ENCODE measurements at places on chromosomes 4 and X.
A peak's percentile ranks its signal among the peaks of the same experiment; 100 is the strongest.

GRCh38 chr4:67934628-67935027, 28.7 kb downstream of the TMPRSS11A start:
- DNase-seq: peak; percentile 56

GRCh38 chr4:2482693-2483092, 13.8 kb downstream of the RNF4 start:
- peak; percentile 4 for DNase-seq

- no peak for DNase-seq
These were observed 805 bp downstream of the GATB start for GRCh38 chr4:151760002-151760401.

- DNase-seq: no peak
These were observed 75.8 kb downstream of the TSPAN7 start for GRCh38 chrX:38636949-38637819.

DNA sequence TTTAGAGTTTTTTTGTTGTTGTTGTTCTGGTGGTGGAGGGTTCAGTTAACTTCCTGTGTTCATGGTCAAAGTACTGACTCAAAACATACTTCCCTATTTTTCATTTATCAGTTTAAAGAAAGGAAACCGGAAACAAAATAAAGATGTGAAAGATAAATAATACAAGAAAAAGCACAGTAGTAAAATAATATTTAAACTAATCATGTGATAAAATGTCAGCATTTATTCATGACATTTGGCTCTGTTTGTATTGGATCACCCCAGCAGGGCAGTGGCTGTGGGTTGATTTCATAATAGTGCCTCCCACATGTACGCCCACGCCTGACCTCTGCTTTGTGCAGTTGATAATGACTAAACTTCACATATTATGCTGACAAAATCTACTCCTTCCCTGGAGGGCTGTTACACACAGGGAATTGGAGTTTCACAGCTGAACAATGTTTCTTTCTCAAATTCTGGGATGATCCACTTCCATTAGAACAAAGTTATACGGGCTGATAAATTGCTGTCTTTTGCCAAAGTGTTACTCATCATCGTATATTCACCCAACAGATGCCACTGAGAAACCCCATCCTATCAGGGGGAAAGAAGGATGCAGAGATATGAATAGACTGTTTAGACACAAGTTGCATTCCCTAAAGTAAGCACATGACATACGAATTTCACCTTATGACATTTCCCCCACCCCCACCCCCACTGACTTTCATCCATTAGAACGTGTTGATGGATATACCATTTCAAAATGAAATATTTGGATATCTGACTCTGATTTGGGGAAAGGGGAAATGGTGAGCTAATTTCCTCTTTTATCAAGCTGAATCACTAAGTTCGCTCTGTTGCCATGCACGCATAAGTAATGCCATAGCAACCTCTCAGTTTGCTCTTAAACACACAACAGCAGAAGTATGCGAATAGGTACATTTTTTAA, 48.3 kb downstream of the AMELX start:
- no peak for DNase-seq

DNA sequence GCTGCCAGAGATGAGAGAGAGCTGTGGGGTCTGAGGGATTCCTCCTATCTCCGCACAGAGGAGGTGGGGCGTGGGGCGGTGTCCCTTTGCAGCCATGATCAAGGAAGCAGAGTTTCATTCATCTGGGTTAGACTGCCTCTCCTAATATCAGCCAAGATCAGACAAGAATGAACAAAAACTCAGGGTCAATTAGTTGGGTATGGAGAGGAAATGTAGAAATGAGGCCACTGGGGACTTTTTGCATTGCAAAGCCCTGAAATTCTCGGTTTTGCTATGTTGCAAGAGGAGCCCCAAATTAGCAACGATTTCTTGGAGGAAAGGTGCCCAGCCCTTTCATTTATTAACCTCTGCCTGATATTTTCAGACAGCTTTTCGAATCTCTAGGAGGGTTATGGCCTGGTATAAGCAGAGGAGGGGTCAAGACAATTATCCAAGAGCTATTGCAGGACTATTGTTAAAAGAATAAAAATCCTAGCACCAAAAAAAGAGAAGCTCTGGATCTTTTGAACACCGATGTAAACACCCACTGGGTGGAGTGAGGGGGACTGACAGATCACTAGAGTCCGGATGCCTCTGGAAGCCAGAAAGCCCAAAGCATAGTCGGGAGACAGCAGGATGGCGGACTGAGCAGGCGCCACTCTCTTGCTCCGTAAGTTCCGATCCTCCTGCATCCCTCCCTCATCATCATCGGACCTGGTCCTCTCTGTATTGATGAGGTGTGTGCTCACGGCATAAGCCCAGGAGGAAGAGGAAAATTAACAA, 34.4 kb upstream of the ACSL1 start:
- DNase-seq: no peak

GRCh38 chr4:6944301-6945051, 34.9 kb downstream of the TBC1D14 start:
- DNase-seq: no peak

DNA sequence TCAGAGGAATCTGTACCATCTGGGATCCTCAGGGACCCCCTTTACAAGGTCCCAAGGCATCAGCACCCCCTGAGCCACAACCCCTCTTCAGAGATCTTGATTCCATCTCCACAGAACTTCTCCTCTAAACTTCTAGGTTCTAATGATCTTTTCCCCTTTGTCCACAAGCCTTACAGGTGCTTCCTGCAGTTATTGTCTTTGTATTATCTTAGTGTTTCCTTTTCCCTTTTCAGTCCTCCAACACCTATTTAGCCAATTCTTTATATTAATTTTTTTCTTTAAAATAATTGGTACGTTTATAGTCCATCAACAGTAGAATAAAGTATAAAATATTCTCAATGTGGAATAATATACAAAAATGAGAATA, 35.2 kb upstream of the FAM241A start:
- no peak for DNase-seq

DNA sequence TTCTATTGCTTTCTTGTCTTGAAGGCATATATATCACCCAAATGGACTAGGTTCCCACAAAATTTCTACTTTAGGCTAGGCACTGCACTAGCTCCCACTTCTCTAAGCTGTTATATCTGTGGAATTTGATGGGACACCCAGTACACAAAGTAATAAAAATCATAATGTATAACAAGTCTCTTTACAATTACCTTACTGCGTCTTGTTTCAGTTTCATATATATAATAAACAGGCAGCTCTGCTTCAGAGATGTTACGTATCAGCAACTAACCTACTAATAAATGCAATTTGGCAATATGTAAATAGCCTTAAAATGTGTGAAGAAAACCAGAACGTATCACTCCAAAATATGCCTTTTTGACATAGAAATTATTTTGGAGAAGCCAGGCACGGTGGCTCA, 42.0 kb upstream of the UGDH start:
- no peak for DNase-seq

- DNase-seq: no peak
These were observed 146.5 kb upstream of the PLAC1 start for GRCh38 chrX:134804779-134805178.

DNA sequence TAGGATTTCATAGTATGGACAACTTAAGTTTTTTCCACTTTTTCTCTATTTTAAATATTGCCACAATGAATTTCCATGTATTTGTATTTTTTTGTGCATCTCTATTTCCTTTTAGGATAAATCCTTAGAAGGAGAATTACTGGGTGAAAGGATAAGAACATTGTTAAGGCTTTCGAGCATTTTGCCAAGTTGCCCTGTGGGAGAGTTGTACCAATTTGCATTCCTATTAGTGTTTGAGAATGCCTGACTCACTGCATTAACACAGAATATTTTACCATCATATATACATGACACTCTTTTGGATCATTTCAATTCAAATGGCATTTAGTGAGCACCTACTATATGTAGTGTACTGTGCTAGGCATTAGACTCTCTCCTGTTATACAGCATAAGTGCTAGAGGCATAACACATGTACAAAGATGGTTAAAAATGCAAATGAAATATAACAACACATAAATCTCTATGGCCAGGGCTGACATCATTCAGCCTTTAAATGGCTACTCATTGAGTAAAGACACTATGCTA, 57.0 kb downstream of the PLAC1 start:
- DNase-seq: no peak

DNA sequence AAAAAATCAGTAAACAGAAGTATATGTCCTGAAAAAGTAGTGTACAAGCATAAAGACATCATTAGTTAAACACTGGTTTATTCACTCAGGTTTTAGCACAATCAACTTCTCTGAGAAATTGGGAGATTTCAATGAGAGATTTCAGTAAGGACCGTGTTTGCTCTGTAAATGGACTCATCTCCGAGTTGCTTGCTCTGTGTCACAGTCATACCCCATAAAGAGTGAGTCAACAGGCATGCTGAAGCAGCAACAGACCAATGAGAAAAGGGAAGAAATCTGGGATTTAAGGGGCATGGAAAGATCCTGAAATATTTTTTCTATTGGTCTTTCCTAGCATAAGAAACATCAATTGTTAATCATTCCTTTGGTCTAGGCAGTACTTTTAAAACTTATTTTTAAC, 4.7 kb downstream of the GLUD2 start:
- DNase-seq: no peak

GRCh38 chrX:38102240-38102639, 95.9 kb downstream of the SYTL5 start:
- no peak for DNase-seq

DNA sequence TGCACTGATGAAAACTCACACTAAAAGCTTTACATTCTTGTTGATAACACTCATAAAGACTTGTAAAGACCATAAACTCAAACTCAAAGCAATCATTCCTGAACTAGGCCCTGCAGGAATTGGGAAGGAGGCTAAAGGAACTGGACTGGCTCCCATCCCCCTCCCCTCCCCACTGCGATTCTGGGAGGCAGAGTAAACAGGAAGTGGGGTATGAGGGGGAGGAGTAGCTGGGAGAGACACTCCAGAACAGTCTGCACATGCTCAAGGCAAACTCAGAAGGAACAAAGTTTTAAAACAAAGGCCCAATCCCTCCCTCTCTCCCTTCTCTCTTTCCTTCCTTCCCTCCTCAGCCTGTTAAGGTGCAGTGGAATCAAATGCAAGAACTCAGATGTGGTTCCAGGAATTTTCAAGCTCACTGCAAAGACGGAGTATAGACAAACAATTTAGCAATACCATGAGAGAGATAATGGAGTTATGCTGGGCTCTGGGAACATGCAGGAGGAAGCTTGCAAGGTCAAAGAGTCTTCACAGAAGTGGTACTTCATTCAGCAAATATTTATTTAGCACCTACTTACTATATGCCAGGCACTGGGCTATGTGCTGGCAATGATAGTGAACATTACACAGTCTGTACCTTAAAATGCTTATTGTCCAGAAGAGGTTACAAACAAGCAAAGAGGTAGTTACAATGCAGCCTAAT, 15.9 kb downstream of the MID1IP1 start:
- peak; percentile 19 for DNase-seq

- DNase-seq: no peak
These were observed 7.4 kb downstream of the CFAP97 start for GRCh38 chr4:185196437-185196836.

DNA sequence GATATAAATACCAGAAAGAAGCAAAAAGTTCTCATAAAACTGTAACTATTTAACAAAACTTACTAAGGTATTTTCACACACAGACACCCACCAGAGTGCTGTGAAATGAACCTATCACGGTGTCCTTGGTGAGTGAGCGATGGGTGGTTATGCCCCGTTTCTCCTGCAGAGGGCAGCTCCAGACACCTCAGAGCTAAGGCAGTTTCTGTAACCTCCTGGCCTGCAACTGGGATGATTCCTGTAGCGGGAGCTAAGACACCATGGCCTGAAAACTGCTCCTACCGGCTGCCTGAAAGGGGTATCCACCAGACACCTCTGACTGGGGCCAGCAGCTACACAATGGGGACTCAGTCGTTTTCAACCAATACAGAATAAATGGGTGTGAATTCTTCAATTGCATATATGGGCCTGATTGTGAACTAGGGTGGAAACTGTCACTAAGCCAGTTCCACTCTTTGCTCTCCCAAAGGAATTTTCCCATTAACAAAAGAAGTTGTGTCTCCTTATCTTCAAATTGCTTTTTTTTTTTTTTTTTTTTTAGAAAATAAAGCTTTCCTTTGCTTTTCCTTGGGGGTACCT, 2375.8 kb upstream of the TENM3 start:
- DNase-seq: peak; percentile 21

- no peak for DNase-seq
These were observed 276.7 kb downstream of the GBA3 start for GRCh38 chr4:22969287-22969896.

DNA sequence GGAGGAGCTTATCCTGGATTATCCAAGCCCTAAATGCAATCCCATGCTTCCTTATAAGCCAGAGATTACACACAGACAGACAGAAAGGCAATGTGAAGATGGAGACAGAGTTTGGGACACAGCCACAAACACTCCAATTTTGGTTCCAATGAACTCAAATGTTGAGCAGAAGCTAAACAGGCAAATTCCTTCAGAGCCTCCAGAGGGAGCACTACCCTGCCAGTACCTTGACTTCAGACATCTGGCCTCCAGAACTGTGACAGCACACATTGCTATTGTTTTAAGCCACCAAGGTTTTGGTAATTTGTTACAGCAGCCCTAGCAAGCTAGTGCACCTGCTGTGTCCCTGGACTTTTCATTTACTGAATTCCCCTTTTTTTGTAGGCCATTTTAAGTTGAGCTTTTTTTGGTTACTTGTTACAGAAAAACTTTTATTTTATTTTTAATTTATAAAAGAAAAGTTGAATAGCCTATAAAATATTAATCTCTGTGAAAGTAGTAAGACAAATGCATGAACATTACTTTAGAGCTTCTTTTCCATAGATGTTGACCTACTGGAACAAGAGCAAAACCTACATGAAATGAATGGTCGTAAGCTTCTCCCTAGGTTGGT, 33.4 kb upstream of the SRD5A3 start:
- DNase-seq: peak; percentile 18

- no peak for DNase-seq
These were observed 67.0 kb downstream of the SLC4A4 start for GRCh38 chr4:71405791-71406190.

DNA sequence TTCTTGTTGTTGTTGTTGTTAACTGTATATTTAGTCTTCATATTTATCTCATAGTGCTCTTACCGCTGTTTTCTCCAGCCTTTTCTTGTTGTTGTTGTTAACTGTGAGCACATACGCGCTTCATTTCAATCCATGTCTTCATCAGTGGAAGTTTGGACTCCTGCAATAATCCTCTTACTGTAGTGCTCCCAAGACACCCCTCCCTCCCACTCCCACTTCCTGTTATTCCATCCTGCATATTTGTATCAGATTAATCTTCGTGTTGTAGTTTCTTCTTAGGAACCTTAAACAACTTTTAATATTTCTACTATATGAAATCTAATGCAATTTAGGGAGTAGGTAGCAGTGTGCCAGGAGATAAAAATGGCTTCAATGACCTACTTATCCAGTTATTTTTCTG, 674.8 kb downstream of the RAPGEF2 start:
- no peak for DNase-seq

DNA sequence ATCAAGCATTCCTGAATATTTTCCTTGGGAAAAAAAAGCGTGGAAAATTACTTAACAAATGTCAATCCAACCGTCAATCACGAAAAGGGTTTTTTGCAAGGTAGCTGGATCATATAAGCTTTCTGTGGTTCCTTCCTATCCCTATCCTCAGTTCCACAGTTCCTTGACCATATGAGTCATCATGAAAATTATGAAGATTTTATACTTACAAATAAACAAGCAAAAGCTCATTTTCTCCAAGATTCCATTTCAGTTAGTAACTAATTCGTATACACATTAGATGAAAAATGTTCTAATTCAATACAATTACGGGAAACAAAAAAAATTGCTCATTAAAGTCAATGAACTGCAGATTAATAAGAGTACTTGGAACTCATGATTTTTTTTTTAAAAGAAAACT, 228.8 kb downstream of the NSUN7 start:
- DNase-seq: no peak
